ENCODE measurements at places on chromosomes 6 and 20.
A peak's percentile ranks its signal among the peaks of the same experiment; 100 is the strongest.

- no peak for DNase-seq
Measured at GRCh38 chr6:16933532-16933931, 168.3 kb upstream of the STMND1 start.

- DNase-seq: peak; percentile 46
Measured at GRCh38 chr6:159107451-159108260, 61.5 kb upstream of the FNDC1 start.

GRCh38 chr6:26363882-26364701 lies 906 bp upstream of the BTN3A2 start:
- no peak for DNase-seq

- DNase-seq: no peak
Measured at GRCh38 chr20:60035486-60035885, 77.3 kb downstream of the CDH26 start.

DNA sequence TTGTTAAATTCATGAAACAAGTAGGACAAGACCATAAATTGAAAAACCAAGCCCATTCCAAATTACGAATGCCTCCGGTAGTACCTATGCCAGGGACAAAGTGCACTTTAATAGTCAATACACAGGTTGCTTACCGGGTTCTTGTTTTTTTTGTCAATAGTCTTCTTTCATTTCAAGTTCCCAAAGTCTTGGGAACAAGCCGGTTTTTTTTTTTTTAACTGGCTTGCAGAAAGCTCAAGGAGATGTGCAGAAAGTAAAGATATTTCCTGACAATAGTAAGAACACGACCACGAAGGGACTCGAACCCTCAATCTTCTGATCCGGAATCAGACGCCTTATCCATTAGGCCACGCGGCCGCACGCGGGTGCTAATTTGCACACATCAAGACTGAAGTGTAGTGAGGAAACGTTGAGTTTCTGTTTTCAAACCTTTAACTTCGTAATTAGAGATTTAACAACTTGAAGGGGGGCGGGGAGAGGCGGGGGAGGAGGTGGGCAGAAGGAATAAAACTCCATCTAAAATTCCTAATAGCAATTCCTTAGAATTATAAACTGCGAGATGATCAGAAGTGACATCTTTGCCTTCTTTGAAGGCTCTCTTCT lies 181.0 kb downstream of the TRIM27 start:
- DNase-seq: no peak

DNA sequence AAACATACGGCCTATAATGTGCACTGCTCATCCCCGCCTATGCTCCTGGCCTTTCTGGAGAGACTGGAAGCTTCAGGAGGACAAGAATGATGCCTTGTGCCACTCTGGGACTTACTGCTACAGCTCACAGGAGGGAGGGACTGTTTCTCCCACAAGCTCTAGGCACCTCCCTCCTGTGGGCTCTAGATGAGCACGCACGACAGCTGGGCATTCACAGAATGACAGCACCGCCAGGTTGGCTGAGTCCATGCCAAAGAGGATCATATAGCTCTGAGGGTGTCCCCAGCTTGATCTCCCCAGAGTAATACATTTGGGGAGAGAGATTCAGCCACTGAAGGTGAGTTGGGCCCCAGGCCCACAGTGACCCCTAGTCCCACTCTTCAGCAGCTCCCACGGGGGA lies 10.1 kb upstream of the PGC start:
- DNase-seq: no peak

DNA sequence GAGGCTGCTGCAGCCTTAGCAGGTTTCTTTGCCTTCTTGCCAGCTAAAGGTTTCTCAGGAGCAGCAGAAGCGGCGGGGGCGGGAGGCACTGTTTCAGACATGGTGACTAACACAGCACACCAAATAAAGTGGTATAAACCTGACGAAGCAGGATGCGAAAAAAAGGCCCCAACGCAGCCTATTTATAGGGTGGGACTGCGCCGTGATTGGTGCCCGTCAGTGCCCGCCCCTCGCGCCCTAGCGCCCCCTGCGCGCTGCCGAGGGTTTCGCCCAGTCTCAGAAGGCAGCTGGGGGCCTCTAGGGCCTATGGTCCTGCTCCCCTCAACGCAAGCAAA lies 55.0 kb downstream of the TRIM38 start:
- peak; percentile 85 for DNase-seq

DNA sequence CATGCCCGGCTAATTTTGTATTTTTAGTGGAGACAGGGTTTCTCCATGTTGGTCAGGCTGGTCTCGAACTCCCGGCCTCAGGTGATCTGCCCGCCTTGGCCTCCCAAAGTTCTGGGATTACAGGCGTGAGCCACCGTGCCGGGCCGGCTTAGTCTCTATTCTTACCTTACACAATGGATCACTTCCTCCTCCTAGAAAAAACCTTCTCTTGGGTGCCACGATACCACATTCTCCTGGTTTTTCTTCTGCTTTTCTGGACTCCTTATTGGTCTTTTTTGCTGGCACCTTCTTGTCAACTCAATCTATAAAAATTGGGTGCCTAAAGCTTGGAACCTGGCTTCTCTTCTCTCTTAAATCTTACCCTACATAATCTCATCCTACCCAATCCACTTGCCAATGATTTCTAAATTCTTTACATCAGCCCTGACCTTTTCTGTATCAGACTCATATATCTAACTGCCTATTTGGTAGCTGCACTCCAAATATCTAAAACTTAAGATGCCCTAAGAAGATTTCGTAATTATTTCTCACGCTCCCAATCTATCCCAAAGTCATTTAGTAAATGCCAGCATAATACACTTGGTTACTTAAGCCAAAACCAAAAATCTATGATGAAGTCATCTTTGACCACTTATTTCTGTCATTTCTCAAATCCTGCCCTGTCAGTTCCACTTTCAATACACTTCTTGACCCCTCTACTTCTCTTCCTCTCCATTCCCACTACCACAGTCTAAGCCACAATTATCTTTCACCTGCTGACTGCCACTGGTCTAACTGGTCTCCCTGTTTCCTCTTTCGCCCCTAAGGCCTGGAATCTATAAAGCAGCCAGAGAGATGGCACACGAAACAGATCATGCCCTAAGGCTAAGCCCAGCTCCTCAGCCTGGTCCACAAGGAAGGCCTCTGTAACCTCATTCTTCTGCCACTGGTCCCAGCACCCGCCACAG lies 43.2 kb downstream of the ELMO2 start:
- DNase-seq: no peak

- DNase-seq: no peak
Measured at GRCh38 chr6:35439308-35439707, 12.8 kb upstream of the FANCE start.
